ENCODE measurements at places on chromosomes 6 and 20. TPM values are rescaled to one million over a fixed set of nuclear protein-coding genes. Genes with fewer than 3 reads are reported as not detected.

The CHRNA4 gene
- not detected for total RNA-seq

The SAPCD1 gene
- total RNA-seq = 5.1 TPM

The ATRN gene
- total RNA-seq = 34.7 TPM

DNA sequence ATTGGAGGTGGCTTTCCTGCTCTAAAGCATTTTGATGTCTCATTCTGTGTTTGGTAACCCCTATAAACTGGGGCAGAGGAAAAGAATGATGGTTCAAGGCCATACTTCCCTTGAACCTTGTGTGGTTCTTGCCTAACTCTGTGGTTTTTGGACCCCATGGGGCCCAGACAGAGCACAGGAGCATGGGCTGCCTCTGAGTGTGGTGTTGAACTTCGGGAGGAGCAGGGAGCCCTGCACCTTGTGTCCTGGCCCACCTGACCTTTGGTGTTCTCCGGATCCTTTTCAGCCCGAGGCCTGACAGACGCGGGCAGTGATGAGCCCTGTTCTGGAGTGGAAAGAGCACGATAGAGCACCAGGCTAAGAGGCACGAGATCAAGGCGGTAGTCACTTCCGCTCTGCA, 18.8 kb downstream of the TMEM74B start:
- no peaks in the 10 kb centered on the region for H3K27me3 ChIP-seq
- peaks cover 78% of the 10 kb centered on the region for H3K36me3 ChIP-seq
- H3K4me1 ChIP-seq = no peaks in the 10 kb centered on the region
- no peak overlapping the region for H3K27ac ChIP-seq
- no peak for DNase-seq

GRCh38 chr6:31729979-31730630, 1.0 kb upstream of the DDAH2 start:
- peak overlapping the region; percentile 86 for H3K27ac ChIP-seq
- no peaks in the 10 kb centered on the region for H3K27me3 ChIP-seq
- peak; percentile 61 for DNase-seq
- H3K4me1 ChIP-seq = peaks cover 7% of the 10 kb centered on the region

DNA sequence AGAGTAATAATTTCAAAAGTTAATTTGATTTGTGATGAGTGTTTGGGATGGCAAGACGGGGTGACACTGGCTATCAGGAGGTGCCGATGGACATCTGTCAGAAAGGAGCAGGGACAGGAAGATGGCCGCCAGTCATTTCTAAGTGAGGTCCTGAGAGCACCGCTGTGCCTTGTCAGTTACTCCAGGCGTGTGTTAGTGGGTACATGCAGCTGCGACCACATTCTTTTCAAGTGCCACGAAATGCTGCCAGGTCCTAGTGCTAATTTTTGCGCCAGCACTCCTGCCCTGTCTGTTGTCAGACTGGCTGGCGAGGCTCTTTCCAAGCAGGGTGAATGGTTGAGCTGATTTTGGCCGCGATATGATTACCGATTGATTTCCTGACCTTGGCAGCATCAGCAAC, 64.6 kb upstream of the INSM1 start:
- H3K27me3 ChIP-seq = no peaks in the 10 kb centered on the region
- H3K27ac ChIP-seq = no peak overlapping the region
- no peak for DNase-seq
- H3K36me3 ChIP-seq = no peaks in the 10 kb centered on the region

- no peak overlapping the region for H3K27ac ChIP-seq
- no peaks in the 10 kb centered on the region for H3K36me3 ChIP-seq
- H3K4me3 ChIP-seq = no peak overlapping the region
These were observed 98.8 kb downstream of the YTHDF1 start for GRCh38 chr20:63117151-63117550.

GRCh38 chr20:21920211-21920610, 214.7 kb downstream of the PAX1 start:
- DNase-seq = no peak
- H3K4me1 ChIP-seq = no peaks in the 10 kb centered on the region
- H3K27ac ChIP-seq = no peak overlapping the region
- H3K36me3 ChIP-seq = peaks cover 4% of the 10 kb centered on the region
- no peaks in the 10 kb centered on the region for H3K27me3 ChIP-seq
- no peak overlapping the region for H3K4me3 ChIP-seq

DNA sequence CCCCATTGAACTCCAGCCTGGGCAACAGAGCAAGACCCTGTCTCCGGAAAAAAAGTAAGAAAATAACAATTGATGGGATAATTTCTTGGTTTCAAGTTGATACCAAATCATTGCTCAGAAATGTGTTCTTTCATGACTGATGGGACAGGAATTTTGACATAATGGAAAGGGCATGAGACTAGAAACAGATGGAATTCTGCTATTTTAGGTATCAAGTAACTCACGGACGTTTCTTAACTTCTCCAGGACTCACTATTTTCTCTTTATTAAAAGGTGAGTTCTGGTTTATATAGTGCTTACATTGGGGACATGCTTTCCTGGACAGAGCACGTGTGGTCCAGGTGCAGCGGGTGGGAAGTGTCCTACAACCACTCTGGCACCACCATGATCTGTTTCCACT, 6.0 kb upstream of the DSP start:
- H3K4me3 ChIP-seq = no peak overlapping the region
- H3K27me3 ChIP-seq = no peaks in the 10 kb centered on the region
- no peaks in the 10 kb centered on the region for H3K4me1 ChIP-seq
- H3K36me3 ChIP-seq = peaks cover under 1% of the 10 kb centered on the region
- no peak for DNase-seq

All from MCF 10A (cell line).